ENCODE measurements at places on chromosomes 6 and 20.

DNA sequence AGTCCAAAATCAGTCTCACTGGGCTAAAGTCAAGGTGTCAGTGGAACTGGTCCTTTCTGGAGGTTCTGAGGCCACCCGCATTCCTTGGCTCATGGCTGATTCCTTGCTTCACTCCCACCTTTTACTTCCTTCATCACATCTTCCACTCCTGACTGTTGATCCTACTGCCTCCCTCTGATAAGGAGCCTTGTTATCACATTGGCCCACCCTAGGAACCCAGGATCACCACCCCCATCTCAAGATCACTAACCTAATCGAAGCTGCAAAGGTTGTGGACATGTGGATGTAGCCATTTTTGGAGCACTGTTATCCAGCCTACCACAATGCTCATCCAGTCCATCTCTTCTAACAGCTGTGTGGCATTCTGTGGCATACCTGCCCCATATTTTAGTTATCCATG is 87.2 kb downstream of the TNFAIP3 start:
- no peak for DNase-seq

DNA sequence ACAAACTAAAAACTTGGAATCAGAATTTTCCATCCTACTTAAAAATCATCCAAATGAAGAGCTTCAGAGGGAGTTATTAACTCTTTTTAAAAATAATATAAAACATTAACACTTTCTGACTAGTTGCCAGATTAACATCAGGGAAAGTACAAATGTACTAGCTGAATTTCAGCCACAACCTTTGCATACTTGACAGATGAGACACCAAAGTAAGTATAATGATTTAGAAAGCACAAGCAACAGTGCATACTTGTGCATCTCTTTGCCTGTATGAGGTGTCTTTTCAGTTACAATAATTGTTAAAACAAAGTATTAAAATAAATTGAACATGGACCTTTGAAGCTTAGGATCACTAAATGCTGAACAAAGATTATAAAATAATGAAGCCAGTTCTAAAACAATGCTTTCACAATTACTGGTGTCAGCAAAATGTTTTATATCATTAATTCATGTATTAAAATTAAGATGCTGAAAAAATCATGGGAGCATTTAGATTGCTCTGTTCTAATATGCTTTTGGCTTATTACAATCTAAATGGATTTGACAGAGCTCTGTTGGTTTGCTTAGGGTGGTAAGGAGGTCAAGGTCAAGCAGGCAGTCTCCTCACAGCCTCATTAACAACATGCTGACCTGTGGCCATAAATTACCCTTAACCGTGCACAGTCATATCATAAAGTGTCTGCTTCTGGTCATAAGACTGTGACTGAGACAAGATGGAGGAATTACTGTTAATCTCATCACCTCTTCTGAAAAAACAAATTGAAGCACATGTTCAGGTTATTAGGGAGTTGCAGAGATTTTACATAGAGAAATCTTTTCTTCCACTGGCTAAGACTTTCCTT is 15.1 kb downstream of the RNF217 start:
- no peak for DNase-seq

GRCh38 chr20:44357020-44357419 is 1.5 kb downstream of the HNF4A start:
- no peak for DNase-seq

GRCh38 chr20:33568868-33569801 is 79.2 kb downstream of the CBFA2T2 start:
- DNase-seq, result peak; percentile 31

DNA sequence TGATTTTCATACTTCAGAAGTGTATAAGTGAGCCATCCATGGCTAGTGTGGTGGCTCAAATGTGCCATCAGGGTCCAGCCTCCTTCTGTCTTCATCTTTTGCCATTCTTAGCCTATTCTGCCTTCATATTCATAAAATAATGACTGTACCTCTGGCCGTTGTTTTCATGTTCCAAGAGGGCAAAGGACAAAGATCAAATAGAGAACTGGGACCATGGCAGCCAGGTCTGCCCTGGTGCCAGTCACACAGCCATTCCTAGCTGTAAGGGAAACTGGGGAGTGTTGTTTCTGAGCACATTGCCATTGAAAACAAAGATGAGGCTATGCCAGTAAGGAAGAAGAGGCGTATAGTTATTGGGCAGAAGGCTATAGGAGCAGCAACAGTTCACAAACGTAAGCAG is 518.6 kb downstream of the TFAP2B start:
- DNase-seq, result no peak

- DNase-seq, result peak; percentile 51
Observed at GRCh38 chr6:142942805-142943227, 2.2 kb downstream of the HIVEP2 start.

DNA sequence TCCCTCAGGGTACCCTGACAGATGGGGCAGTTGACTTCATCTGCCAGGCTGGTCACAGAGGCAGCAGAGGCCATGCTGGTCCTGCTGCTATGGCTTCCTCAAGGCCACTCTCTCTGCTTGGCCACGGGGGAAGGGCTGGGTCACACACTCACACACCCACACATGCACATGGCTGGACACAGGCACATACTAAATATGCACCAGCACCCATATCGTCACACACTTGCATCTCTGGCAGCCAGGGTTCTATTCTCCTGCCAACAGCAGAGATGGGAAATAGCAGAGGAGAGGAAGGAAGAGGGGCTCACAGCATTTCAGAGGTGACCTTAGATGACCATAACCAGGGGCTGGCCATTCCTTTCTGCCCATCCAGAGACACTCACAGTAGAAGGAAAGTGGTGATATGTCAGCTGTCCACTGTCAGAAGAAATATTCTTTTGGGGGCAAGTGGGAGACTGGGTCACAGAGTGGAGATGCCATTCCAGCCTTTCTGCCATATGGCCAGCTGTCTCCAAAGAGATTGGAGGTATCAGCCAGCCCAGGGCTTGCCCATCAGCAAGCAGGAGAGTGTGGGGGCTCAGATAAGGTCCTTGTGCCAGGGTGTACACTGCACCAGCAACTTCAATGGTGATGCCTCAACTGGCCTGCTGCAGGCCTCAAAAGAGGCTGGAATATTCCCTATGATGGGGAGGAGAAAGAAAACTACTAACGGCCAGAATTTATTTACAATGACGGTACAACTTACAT is at the start of gene TRIM10:
Gene TRIM10, minus strand, starts transcription at position 427 of the 747 bp plus-strand sequence. Its CDS starts 353 bp downstream, at position 74.
- DNase-seq, result no peak

DNA sequence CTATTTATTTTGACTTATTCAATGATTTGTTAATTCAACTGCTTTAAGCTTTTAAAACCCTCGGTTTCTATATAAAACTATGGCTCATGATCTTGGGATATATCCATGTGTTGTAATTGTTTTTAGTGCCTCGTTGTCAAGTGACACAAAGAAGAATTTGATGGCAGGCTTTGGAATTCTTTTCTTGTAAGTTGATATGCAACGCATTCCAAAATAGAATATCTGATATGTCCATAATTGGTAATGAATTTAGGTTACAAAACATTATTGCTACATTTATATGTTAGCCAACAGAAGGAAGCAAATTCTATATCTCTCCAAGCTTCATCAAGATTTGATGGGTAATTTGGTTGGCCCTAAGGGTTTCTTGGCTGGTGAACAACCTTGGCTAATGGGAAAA is 220.4 kb upstream of the RIMS1 start:
- no peak for DNase-seq
